ENCODE measurements at places on chromosomes 7 and 10.
A peak's percentile ranks its signal among the peaks of the same experiment; 100 is the strongest.

GRCh38 chr10:111836571-111836970 is 347.0 kb downstream of the GPAM start:
- DNase-seq: no peak

DNA sequence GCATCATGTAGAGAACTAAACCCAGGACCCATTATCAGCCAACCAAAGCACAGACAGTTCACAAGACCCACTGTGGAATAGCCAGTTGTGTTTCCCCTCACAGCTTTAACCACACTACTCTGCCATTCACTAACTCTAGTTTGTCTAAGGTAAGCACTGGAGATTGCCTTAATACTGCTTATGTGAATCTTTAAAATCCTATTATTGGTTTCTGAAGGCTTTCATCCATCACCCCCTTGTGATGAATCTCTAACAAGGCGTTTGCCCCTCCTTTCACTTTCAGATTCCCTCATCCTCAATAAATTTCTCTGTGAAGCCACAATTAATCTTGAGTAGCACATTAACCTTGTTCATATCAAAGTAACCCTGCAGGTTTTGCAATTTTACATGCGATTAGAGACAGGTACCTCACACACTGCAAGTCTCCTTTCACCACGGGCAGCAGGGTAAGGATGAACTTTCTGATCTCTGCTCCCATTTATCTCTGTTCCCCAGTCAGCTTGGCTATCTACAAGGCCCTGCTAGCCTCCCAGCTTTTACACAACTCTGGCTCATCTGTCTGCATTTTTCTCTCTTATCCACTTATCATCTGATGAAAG is 785.6 kb downstream of the REEP3 start:
- DNase-seq: no peak

DNA sequence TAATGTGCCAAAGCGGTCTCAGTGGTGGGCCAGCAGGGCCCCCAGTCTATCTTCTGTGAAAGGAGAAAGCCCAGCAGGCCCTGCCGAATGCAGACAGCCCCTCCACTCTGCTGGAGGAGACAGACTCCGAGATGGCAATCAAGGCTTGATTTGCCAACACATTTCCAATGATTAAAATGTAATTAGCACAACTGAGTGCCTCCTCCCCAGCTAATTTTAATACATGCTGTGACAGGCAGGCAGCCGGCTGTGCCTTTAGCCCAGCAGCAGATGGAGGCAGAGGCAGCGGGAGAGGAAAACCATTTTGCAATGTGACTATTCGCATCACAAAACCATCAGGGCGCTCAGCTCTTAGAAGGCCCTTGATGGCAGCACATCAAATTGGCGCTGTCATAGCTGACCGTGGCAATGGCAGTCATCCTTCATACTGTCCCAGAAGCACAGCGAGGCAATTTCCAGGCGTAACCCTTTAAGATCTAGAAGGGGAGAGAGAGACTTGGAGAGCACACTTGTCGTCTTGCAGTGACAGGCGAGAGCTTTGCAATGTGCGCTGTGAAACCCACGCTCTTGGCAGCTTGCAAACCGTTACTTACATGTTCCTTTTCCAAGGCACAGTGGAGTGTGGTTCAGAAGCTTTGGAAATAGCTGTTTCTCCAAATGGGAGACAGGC is 714.8 kb upstream of the GALNT17 start:
- no peak for DNase-seq

- DNase-seq: no peak
These were observed 64.0 kb downstream of the CDK14 start for GRCh38 chr7:90660100-90660499.

DNA sequence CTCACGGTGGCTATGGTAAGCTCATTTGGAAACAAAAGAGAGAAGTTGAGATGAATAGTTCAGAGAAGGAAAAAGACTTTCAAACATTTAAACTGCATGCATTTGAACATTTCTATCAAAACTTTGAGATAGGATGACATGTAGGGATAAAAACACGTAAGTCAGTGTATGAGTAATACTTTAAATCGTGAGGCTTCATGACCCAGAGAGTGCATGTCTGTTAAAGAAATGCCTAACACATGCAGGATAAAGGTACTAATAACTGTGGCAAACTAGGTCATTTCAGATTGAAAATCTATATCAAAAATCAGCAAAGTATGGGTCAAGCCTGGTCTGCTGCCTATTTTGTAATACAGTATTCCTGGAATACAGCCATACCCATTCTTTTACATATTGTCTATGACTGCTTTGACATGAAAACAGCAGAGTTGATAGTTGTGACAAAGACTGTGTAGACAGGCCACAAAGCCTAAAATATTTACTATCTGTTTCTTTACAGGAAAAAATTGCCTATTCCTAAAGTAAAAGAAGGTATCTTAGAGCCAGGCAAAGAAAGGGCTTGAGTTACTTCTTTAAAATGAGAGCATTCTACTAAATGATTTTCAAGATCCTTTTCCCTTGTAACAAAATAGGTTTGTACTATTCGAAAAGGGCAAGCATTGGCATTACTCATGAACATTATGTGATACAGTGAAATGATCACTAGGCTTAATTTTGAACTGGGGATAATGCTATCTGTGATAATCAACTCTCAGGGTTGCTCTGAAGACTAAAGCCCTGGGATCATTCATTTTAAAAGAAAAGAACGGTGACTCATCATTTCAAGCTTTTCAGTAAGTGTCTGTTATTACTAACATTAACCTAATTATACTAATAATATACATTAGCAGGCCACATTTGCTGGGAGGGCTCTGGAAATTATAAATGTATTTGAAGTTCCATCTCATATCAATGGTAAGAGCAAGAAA is 185.9 kb downstream of the CRPPA start:
- DNase-seq: no peak

DNA sequence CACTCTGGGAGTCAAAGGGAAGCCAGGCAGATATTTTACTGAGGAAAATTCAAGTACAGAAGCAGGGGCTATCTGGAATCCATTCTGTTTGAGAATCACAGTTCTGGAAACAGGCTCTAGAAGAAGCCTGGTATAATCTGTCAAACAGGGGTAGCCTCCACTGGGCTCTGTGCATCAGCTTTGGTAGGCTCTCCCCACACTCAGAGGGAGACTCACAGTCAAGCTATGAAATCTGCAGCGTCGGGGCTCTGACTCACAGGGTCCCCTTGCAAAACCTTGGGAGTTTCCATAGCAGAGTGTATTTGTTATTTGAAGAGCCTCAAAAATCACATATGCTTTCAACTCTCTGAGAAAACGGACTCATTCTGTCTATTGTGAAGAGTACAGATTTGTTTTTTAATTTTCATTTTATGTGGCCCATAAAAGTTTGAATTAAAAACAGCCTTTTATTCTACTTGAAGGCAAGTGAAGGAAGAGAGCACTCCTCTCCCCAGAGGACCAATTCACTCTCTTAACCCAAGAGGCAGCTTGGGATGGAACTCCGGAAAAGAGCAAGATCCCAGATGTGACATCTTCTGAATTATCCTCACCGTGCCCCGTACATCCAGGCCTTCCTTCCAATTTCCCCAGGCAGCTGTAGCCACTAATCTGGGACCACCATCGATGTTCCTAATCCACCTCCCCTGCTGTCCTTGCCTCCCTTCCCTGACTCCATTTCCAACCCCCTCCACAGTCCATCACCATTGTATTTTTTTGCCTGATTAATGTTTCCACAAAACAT is 590.9 kb upstream of the MGMT start:
- no peak for DNase-seq

GRCh38 chr7:21999896-22000295 is 54.2 kb upstream of the CDCA7L start:
- peak; percentile 71 for DNase-seq
